ENCODE measurements at places on chromosomes 11 and 22. TPM values are rescaled to one million over a fixed set of nuclear protein-coding genes. Genes with fewer than 3 reads are reported as not detected.

Gene RIMBP3B
- total RNA-seq: 0.23 TPM

Gene TMPRSS13
- not detected for total RNA-seq

Gene PLAAT3
- total RNA-seq: 30.2 TPM

Gene BID
- 12.4 TPM for total RNA-seq

Gene ENTHD1
- total RNA-seq: not detected

Gene SAA1
- not detected for total RNA-seq

Gene PARVG
- 0.13 TPM for total RNA-seq

Gene KRTAP5-8
- not detected for total RNA-seq

Gene MRPL40
- 23.5 TPM for total RNA-seq

Gene FAM180B
- total RNA-seq: not detected

Gene SCT
- total RNA-seq: not detected

Gene VSTM5
- total RNA-seq: 0.03 TPM

Gene HPS4
- total RNA-seq: 22.7 TPM

Gene VWA5A
- 21.8 TPM for total RNA-seq

Gene OR52I1
- total RNA-seq: not detected

Gene PACSIN3
- 18.2 TPM for total RNA-seq

Gene CELSR1
- total RNA-seq: 2.0 TPM

Gene HBG1
- not detected for total RNA-seq

Gene SPDYC
- not detected for total RNA-seq

Gene TMEM121B
- total RNA-seq: 0.20 TPM

Gene POU2AF1
- total RNA-seq: not detected

Gene SCGB1C1
- total RNA-seq: not detected

Gene ADM
- total RNA-seq: 440 TPM

Gene VSIG10L2
- not detected for total RNA-seq

Gene OR2AT4
- not detected for total RNA-seq

Gene SYT9
- 0.07 TPM for total RNA-seq

Gene MPEG1
- not detected for total RNA-seq

Gene CRYBB2
- total RNA-seq: not detected

Gene CNGA4
- total RNA-seq: 0.17 TPM

Gene ARHGEF17
- total RNA-seq: 90.2 TPM

Gene MYO7A
- total RNA-seq: 0.13 TPM

Gene CHRNA10
- 1.1 TPM for total RNA-seq

Gene MPST
- 45.9 TPM for total RNA-seq
